ENCODE measurements at places on chromosomes 7 and 10. TPM values are rescaled to one million over a fixed set of nuclear protein-coding genes. Genes with fewer than 3 reads are reported as not detected.

TAS2R5 gene
- 5.1 TPM for total RNA-seq

AEBP1 gene
- total RNA-seq: 7.8 TPM

NEUROD6 gene
- not detected for total RNA-seq

TLX1 gene
- total RNA-seq: not detected

C10orf143 gene
- total RNA-seq: 9.2 TPM

CUX1 gene
- 47.6 TPM for total RNA-seq

Data from CD4-positive, alpha-beta memory T cell (primary cell).